Mucosa of descending colon (tissue), 3 donors: ENCODE measurements at places on chromosomes 4 and X.

DNA sequence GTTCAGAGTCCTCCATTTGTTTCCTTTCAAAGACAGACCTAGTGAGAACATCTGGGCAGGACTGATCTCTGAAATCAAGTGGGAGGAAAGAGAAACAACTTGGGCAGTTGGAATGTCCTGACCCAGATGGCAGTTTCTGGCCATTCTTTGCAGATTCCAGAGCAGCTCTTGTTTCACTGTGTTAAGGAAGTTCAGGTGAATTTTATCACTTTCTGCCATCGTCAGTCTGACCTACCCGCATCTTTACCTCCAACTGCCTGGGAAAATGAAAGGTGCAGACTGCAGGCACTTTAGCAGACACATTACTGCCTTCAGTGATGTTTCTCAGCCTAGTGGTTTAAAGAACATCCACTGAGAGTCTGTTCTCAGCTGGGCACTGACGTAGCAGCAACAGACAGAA, 216.2 kb downstream of the CEP135 start:
- no peak for DNase-seq

DNA sequence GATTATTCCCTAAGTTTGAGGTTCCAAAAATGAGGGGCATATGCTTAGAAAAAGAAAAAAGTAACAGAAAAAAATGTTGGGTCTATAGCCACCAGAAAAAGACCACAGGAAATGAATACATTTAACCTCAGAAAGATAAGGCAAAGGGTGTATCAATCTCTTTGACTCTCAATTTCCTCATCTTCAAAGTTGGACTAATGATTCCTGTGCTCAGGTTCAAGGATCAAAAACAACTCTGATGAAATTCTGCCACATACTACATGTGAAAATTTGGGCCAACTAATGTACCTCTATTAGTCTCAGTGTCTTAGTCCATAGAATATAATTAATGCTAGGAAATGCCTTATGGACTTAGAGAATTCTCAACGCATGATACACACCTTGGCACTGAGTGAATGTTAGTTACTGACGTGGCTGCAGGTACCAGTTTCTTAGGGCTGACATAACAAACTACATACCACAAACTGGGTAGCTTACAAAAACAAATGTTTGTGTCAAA, 257.7 kb downstream of the ANKRD50 start:
- DNase-seq = no peak

GRCh38 chr4:183195534-183195933, 96.5 kb downstream of the WWC2 start:
- DNase-seq = no peak

DNA sequence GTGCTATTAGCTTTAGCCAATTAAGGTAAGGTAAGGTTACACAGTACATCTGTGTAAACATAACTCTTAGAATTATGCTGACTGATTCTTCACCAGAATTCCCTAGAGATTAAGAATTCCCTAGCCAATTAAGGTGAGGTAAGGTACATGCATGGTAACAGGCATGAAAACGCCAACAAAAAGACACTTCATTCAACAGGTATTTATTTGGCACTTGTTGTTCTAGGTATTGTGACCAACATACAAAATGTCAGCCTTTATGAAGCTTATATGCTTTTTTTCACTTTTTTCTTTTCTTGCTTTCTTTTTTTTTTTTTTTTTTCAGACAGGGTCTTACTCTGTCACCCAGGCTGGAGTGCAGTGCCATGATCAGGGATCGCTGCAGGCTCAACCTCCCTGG, 47.2 kb downstream of the EDNRA start:
- no peak for DNase-seq

DNA sequence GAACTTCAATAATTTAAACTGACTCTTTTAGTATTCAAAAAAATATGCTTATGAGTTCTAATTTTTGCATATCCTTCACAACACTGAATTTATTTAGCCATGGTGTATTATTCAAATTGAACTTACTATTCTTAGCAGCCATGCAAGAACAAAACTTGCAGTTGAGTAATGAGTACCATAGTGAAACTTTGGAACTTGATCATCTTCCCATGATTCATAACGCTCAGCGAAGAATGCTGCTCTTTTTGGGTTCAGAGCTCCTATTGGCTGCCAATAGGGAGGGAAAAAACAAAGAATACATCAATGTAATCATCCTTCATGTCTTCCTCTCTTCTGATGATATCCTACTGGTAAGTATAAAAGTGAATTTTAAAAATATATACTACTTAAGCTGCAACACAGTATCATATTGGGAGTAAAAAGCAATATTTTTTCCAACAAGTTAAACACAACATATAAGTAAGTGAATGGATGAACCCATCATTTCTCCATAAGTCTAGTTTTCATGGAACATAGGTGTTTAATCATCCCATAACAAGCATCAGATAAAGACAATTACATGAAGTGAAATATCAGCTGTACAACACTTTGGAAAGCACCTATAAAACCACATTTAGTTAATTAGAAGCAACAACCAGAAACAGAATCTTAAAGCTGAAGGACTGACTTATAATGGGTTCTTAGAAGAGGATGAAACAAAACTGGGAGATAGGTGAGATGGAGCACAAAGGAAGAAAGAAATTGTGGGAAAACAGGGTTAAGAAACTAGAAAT, 145.2 kb upstream of the MAB21L2 start:
- DNase-seq = no peak

GRCh38 chrX:18548996-18549395, 122.9 kb downstream of the RS1 start:
- DNase-seq = no peak

DNA sequence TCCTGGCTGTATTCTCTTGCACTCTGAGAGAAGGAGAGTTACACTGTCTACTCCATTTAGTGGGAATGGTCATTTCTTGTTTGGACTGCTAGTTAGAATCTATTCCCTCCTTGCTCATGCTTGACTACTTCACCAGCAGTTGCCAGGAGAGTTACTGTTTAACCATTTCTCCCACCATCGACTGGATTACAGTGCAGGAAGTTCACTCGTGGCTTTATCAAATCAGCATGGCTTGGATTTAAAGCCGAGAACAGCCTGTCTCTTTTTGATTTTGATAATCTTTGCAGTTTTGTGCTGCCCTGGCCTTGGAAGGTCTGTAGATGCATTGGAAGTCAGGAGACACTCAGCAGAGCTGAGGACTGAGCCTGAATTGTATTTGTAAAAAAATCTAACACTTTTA, 3.2 kb downstream of the GBA3 start:
- DNase-seq = no peak

GRCh38 chrX:45140812-45141211, 59.9 kb downstream of the DIPK2B start:
- DNase-seq = no peak

- DNase-seq = no peak
Observed at GRCh38 chrX:131979116-131979515, 44.0 kb upstream of the STK26 start.

- no peak for DNase-seq
Observed at GRCh38 chr4:83870328-83870950, 334.5 kb downstream of the GPAT3 start.

- DNase-seq = no peak
Observed at GRCh38 chr4:132334081-132334480, 815.0 kb upstream of the PCDH10 start.

- no peak for DNase-seq
Observed at GRCh38 chr4:72896515-72896914, 173.0 kb downstream of the COX18 start.

DNA sequence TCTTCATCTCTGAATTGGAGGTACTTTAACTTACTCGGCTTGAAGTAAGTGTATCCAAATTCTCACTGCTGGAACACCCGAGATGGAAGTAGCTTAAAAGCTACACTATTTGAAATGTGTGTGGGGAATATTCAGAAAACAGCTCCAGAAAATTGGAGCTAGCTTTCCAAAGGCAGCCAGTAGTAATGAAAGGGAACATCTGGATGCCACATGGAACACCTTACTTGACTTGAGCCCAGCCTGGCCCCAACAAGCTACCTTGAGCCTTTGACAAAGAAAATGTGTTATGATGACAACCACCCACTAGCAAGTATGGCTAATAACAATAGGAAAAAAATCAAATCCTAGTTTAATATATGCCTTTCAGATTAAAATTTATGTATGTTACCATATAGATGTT, 161.5 kb downstream of the PRDM5 start:
- DNase-seq = no peak

GRCh38 chr4:106058921-106059320, 163.7 kb downstream of the NPNT start:
- no peak for DNase-seq
